ENCODE measurements at places on chromosomes 13 and 19.

DNA sequence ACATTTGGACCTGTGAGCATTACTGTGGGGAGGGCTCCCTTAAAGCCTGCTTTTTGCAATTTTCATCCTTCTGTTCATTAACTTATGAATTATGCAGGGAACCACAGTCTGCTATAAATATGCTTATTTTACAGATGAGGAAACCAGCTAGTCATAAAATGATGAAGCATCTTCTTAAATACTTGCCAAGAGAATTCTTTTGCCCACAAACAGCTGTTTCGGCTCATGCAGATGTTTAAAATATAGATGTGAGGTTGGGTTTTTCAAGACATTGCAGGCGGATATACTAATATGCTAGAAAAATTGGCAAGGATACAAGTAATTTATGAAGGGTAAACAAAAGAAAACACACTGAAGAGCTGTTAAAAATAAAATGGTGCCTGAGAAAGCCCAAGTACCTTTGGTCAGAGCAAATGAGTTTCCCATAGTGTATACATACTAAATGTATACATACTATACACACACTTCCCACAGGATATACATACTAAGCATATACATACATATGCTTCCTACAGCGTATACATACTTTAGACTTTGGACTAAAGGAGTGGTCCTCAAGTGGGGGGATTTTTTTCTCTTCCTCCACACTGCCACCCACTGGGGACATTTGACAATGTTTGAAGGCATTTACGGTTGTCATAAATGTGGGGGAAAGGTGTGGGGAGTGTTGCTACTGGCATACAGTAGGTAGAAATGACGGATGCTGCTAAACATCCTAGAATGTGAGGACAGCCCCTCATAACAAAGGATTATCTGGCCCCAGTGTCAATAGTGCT lies 164.9 kb upstream of the CSNK1A1L start:
- no peak for DNase-seq

- DNase-seq: no peak
Observed at GRCh38 chr19:10896851-10897526, 25.6 kb downstream of the CARM1 start.

DNA sequence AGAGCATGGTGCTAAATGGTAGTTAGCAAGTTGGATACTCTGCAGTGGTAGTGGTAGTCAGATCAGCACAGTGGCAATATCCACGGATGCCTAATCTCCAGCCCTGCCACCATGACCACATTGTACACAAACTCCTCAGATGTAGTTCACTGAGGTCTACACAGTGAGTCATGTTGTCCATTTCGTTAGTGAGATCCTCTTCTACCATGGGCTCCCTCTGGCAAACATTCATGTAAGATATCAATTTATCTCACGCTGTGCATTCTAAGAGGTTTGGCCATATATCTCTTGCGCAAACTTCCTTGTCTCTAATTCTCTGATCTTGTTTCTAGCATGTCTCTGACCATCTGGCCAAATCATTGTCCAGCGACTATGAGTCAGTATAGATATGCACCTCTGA lies 58.2 kb downstream of the POLR1D start:
- no peak for DNase-seq

GRCh38 chr13:91574766-91575165 lies 176.3 kb downstream of the GPC5 start:
- no peak for DNase-seq

DNA sequence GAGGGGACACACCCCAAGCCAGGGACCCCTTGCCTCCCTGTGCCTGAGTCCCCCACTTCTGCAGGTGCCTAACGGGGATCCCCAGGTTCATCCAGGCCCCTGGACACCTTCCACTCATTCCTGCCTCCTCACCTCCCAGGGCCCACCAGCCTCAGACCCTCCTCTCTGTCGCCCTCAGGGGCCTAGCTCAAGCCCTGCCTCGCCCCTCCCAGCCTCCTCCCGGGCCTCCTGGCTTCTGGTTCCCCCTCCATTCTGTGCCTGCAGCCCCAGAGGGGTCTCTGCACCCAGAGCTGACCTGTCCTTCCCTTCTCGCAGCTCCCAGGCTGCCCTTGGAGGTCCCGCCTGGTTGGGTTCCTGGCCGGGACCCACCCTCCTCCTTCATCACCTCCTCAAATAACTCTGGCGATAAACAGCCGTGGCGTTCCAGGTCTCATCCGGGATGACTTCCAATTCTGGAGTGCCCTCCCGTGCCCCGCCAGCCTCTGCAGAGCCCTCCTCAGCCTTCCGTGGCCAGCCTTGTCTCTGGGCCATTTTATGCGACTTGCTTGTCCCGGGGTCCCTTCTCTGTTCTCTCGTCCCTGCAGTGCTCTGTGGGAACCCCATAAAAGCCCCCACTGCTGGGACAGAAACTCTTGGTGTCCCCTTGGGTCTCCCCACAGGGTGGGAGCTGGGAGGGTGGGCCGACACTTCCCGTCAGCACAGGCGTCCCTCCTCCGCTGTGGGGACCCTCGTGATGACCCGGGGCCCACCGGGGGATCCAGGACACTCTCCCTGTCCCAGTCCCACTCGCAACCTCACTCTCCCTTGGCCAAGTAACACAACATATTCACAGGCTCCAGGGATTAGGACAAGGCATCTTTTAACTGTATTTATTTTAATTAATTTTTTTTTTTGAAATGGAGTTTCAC lies 9.2 kb downstream of the JOSD2 start:
- no peak for DNase-seq

- no peak for DNase-seq
Observed at GRCh38 chr19:23509686-23510450, 114.6 kb upstream of the ZNF91 start.

- no peak for DNase-seq
Observed at GRCh38 chr19:49976496-49976895, 15.5 kb upstream of the SIGLEC11 start.

DNA sequence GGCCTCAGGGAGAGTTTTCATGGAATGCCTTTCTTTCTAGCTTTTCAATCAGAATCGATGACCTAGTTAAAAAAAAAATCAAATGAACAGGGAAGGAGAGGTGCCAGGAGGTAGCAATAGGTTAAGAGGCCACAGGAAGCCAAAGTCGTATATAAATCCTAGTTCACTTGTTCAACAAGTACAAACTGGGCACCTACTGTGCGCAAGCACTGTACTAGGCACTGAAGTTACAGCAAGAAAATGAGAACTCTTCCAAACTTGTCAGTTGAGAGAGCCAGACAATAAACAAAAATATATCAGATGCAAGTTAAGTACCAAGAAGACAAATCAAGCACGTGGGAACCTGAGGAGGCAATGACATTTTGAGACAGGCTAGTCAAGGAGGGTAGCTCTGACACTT lies 6.1 kb downstream of the SUGP2 start:
- no peak for DNase-seq
